ENCODE measurements at places on chromosomes 3 and 15. TPM values are rescaled to one million over a fixed set of nuclear protein-coding genes. Genes with fewer than 3 reads are reported as not detected.
A peak's percentile ranks its signal among the peaks of the same experiment; 100 is the strongest.

The MNS1 gene
- polyA plus RNA-seq = 35.2 TPM

The SMCO1 gene
- not detected for polyA plus RNA-seq

The CADM2 gene
- 0.52 TPM for polyA plus RNA-seq

The ATP13A5 gene
- 0.22 TPM for polyA plus RNA-seq

The HDC gene
- polyA plus RNA-seq = 0.96 TPM

The CCR9 gene
- polyA plus RNA-seq = 0.05 TPM

The CCR8 gene
- polyA plus RNA-seq = not detected

The PCLAF gene
- polyA plus RNA-seq = 54.7 TPM

The AQP9 gene
- polyA plus RNA-seq = 0.18 TPM

The CAPN3 gene
- 37.5 TPM for polyA plus RNA-seq

The CHRD gene
- polyA plus RNA-seq = 10.6 TPM

The GPR149 gene
- polyA plus RNA-seq = not detected

The CCK gene
- not detected for polyA plus RNA-seq

DNA sequence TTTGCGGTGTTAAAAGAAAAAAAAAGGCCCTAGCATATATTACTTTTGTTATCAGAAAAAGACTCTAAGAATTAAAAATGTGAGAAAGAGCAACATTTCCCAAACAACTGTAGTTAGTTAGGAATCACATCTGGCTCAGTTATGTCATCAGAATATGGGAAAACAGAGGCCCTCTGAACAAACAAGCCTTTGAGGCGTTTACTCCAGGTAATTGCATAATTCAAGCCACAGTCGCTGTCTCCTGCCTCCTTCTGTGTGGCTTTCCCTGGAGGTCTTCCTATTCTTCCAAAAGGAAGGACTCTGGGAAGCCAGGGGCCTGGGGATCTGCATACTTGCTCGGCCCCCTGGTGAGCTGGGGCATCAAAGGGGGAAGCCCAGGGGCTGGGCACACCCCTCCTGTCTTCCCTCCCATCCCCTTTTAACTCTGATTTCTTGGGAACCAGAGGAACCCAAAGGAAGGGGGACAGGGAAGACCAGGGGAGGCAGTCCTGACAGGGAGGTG is 3.7 kb upstream of the FAM107A start:
- DNase-seq = no peak

GRCh38 chr3:125194061-125194848 is 18.3 kb downstream of the SLC12A8 start:
- DNase-seq = no peak

GRCh38 chr15:94793641-94794040 is 562.3 kb downstream of the MCTP2 start:
- no peak for DNase-seq

- DNase-seq = no peak
Observed at GRCh38 chr3:190854062-190854461, 8.4 kb downstream of the GMNC start.

- no peak for DNase-seq
Observed at GRCh38 chr3:5026046-5026362, 46.8 kb downstream of the BHLHE40 start.

DNA sequence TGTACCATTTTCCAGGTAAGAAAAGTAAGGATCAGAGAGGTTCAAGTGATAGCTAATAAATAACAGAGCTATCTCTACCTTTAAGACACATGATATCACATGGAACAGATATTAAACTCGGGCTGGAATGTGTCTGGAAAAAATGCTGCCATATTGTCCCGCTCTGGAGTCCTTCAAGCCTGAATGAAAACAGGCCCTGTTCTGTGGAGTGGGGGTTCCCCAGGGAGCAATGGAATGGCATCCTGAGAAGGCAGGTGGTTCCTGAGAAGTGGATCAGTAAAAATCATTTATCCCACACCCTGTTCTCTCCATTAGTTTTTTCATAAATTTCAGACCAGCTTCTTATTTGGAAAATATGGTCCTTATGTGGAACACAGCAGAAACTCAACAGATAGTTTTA is 57.3 kb upstream of the PRTG start:
- no peak for DNase-seq

GRCh38 chr15:36428102-36428845 is 151.2 kb upstream of the CDIN1 start:
- DNase-seq = no peak

DNA sequence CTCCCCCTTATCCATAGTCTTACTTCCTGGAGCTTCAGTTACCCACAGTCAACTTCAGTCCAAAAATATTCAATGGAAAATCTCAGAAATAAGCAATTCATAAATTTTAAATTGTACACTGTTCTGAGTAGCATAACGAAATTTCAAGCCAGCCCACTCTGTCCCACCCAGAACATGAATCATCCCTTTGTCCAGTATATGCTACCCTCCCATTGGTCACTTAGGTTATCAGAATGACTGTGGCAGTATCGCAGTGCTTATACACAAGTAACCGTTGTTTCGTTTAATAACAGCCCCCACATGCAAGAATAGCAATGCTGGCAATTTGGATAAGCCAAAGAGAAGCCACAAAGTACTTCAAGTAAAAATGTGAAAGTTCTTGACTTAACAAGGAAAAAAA is 325.3 kb upstream of the ADAMTS9 start:
- DNase-seq = no peak

DNA sequence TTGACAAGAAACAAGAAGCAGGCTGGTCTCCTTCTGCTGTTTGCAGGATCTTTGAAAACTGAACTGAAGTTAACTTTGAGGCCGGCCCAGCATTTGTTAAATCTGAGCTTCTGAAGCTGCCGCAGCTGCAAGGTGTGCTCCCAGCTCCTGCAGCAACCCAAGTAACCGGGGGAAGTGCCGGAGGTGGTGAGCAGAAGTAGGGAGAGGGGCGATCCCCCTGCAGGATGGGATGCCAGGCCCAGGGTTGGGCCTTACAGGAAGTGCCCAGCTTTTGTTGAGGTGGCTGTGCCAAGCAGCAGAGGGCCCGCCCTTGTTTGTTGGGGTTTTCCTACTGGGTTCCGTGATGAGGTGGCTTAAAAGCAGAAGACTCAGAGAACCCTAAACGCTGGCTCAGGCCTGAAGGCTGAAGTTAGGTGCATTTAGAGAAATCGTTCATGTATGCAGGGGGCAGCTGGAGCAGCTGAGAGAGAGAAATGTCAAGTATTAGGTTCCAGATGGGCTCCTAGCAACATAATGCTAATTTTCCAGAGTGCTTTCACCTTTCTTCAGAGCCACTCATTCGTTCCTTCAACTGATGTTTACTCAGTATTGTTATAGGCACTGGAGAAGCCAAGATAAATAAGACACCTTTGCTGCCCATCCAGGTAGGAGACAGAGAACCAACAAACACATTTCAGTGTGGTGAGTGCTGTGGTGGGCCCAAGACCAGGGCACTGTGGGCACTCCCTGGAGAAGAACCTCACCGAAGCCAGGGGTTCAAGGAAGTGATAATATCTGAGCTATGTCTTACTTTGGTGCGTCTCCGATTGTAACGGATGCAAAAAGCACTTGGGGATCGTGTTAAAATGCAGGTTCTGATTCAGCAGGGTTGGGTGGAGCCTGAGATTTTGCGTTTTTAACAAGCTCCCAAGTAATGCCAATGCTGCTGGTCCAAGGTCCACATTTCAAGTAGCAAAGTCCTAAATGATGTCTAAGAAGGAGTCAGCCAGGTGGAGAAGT is 42.2 kb upstream of the PLCL2 start:
- peak; percentile 24 for DNase-seq

- no peak for DNase-seq
Observed at GRCh38 chr3:65070968-65071367, 383.2 kb upstream of the ADAMTS9 start.

- DNase-seq = no peak
Observed at GRCh38 chr15:89377842-89378295, 43.2 kb upstream of the POLG start.

DNA sequence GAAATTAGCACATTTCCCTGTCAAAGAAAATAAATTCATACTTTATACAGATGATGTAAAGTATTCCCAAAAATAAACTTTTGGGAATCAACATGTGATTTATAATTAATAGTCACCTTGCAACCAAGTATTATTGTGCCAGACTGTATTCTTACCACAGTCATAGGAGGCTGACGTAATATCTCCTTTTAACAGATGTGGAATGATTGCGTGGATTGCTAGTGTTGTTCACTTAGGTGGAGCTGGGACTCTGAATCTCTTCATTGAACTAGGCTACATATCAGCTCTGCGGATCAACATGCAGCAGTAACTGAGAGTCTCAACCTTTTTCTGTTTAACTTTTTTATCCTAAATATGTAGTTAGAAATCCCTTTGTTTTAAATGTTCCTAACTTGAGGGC is 37.2 kb downstream of the PXK start:
- no peak for DNase-seq

GRCh38 chr3:25910997-25911396 is 121.1 kb downstream of the OXSM start:
- DNase-seq = no peak

DNA sequence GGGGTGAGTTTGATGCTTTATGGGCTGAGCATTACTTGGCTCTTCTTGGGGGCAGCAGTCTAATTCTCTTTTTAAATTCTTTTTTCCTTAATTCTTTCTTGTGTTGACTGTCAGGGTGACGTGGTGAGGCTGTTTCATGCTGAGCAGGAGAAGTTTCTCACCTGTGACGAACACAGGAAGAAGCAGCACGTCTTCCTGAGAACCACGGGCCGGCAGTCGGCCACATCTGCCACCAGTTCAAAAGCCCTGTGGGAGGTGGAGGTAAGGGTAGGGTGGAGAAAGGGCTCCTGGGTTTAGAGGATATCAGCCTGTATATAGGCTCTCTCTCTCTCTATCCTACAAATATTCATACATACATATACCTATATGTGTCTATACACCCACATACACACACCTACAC is 152.3 kb downstream of the ITPR1 start:
- DNase-seq = no peak

- DNase-seq = no peak
Observed at GRCh38 chr15:30924353-30924752, 20.6 kb downstream of the FAN1 start.

- DNase-seq = no peak
Observed at GRCh38 chr3:131782751-131783150, 252.1 kb downstream of the CPNE4 start.

- DNase-seq = no peak
Observed at GRCh38 chr15:72857331-72858063, 73.9 kb upstream of the ADPGK start.

Measured in left kidney (tissue), 8 donors.